ENCODE measurements at places on chromosomes 1 and 21. TPM values are rescaled to one million over a fixed set of nuclear protein-coding genes. Genes with fewer than 3 reads are reported as not detected.

DNA sequence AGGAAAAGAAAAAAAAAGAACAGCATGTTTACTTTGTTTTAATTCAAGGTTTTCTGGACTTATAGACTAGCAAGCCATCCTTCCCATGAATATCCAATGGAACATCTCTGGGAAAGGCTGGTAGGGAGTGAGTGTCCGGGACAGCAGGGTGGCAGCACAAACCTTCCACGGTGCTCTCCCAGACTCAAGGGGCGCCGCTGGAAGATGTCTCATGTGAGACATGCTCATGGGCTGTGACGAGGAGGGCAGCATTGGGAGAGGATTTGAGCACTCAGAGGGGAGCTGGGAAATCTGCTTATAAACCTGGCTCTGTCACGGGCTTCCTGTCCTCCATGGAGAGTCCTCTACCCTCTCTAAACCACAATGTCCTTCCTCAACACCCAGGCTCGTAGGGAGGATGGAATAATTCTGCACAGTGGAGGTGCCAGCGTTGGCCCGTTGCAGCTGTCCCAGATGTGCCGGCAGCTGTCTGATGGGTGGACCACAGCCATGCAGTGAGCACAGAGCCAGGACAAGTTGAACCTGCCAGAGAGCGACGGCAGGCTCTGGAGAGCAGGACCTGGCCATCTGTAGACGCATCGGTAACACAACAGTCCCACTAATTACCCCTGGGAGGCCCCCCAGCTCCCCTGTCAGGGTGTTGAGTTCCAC is 100.1 kb upstream of the IGSF21 start:
- no peak overlapping the region for H3K4me3 ChIP-seq
- no peak for DNase-seq
- H3K36me3 ChIP-seq: peaks cover 4% of the 10 kb centered on the region

DNA sequence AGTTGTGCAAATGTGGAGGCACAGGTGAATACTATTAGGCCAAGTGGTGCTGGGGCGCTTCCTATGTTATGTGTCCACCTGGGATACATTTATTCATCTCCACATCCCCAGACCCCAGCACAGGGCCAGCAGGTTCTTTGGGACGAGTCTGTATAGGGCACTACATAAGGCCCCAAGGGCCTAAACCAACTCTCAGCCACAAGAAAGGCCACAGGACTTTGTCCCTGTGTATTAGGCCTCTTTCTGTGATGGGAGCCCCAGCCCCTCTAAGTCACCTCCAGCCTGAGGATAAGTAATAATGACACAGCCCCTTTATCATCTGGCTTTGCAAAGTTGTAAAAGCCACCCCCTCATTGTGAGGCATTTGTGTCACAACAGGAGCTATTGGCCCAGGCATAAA is 79.2 kb upstream of the CD1D start:
- H3K4me1 ChIP-seq: peaks cover 23% of the 10 kb centered on the region
- peaks cover 8% of the 10 kb centered on the region for H3K36me3 ChIP-seq
- no peak overlapping the region for H3K4me3 ChIP-seq
- no peak overlapping the region for H3K27ac ChIP-seq

DNA sequence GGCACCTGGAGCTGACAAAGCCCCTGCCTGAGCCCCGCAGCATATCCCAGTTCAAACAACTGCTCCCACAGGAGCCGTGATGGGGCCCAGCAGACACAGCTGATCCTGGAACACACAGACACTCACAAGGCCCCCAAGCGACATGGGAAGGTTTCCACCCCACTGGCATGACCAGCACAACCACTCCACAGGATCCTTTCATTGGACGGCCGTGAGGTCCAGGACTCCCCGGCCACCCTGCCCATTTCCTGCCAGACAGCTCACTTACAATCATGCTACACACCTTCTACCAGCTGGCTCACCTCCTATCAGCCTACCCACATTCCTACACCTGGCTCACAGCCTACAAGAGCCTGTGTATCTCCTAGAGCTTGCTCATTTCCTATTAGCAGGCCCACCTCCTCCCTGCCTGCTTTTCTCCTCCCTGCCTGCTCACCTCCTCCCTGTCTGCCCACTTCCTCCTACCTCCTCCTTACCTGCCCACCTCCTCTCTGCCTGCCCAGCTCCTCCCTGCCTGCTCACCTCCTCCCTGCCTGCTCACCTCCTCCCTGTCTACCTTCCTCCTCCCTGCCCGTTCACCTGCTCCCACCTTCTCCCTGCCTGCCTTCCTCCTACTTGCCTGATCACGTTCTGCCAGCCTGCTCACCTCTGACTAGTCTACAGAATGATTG is 73.9 kb downstream of the MATN1 start:
- peaks cover 5% of the 10 kb centered on the region for H3K36me3 ChIP-seq
- no peaks in the 10 kb centered on the region for H3K27me3 ChIP-seq
- DNase-seq: peak; percentile 40
- no peak overlapping the region for H3K4me3 ChIP-seq

GRCh38 chr21:42981214-42981523 is 6.8 kb downstream of the PKNOX1 start:
- peaks cover 37% of the 10 kb centered on the region for H3K36me3 ChIP-seq
- peaks cover 7% of the 10 kb centered on the region for H3K4me1 ChIP-seq
- no peaks in the 10 kb centered on the region for H3K27me3 ChIP-seq
- DNase-seq: no peak
- H3K4me3 ChIP-seq: no peak overlapping the region

DNA sequence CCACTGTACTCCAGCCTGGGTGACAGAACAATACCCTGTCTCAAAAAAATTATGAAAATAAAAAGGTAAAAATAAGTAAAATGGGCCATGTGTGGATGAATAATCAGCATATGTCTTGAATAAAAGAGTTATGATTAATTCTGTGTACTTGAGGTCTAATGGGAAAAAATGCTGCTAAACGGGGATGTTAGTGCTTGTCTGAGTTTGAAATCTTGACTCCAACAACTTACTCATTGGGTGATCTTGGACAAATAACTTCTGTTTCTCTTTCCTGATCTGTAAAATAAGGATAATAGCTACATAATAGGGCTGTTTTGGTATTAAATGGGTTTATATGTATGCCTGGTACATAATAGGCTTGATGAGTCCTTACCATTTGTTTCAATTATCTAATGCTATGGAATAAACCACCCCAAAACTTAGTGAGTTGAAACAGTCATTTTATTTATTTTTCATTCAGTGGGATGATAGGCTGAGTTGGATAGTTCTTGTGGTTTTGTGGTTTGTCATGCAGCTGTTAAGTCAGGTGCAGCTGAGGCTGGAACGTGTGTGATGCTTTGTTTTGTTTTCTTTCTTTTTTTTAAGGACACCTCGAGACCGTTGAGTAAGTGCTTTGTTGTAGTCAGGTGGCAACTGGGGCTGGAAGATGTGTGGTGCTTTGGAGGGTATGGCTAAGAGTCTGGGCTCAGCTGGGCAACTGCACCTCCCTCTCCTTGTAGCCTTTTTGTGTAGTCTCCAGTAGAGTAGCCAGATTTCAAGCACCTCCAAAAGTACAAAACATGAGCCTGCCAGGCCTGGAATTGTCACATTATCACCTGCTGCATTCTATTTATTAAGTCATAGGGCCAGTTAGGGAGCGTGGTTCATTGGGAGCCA is 4.9 kb downstream of the MDM4 start:
- H3K4me3 ChIP-seq: peak overlapping the region; percentile 6
- peak overlapping the region; percentile 50 for H3K27ac ChIP-seq
- peak; percentile 77 for DNase-seq
- peaks cover 33% of the 10 kb centered on the region for H3K4me1 ChIP-seq
- H3K27me3 ChIP-seq: no peaks in the 10 kb centered on the region
- H3K36me3 ChIP-seq: peaks cover 74% of the 10 kb centered on the region

DNA sequence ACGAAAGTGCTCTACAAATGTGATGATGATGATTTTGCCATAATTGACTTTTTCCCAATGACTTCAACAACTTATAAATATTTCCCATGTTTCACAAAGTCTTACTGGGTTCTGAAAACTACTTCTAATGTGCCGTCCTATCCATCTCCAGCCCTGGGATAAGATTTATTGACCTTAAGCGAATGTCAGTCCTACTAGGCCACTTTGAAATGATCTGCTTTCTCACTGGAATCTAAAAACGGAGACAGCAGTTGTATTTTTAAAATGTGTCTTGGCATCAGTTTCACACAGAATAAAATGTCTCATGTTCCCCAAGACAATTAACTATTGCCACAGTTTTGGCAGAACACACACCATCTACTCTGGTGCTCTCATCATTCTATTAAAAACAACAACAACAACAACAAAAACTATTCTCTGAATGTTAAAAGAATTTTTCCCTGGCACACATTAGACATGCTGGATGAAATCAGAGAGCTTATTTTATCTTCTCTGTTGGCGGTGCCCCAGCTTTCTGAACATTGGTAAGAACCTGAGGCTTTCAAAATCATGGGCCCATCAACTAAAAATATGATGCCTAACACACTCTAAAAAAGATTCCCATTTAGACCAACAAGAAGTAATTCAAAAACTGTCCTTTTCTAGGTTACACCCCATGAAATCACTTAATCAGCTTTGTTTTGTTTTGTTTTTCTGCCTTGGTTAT is 23.1 kb upstream of the DNASE2B start:
- H3K27ac ChIP-seq: no peak overlapping the region
- H3K36me3 ChIP-seq: no peaks in the 10 kb centered on the region
- H3K4me1 ChIP-seq: no peaks in the 10 kb centered on the region

DNA sequence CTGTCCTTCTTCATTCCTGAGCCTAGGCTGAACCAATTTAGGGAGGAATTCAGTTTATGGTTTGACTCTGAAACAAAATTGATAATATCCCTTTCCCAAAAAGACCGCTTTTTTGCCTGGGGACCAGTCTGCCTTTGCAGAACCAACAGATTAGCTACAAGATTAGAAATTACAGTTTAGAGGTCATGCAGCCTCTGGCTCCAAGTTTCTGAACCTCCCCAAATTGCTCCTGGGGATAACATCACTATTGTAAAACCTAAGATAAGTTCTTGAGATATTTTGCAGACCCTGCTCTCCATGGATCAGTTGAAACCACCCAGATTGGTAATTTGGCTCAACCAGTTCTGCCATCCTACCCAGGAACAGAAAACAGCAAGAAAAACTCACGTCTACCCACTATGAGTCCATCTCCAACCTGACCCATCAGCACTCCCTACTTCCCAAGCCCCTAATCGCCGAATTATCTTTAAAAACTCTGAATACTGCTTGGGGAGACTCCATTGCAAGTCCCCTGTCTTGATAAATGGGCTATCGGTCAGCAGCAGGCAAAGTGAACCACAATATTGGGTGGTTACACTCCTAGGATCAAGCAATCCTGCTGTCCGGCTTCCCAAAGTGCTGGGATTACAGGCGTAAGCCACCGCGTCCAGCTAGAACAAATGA is 605 bp upstream of the RABGGTB start:
- H3K4me1 ChIP-seq: peaks cover 19% of the 10 kb centered on the region
- peak overlapping the region; percentile 98 for H3K4me3 ChIP-seq
- DNase-seq: no peak
- H3K36me3 ChIP-seq: peaks cover 44% of the 10 kb centered on the region

GRCh38 chr1:160359559-160360226 is 7.2 kb upstream of the NHLH1 start:
- H3K4me1 ChIP-seq: peaks cover 5% of the 10 kb centered on the region
- no peaks in the 10 kb centered on the region for H3K27me3 ChIP-seq
- no peak overlapping the region for H3K27ac ChIP-seq
- no peak for DNase-seq

DNA sequence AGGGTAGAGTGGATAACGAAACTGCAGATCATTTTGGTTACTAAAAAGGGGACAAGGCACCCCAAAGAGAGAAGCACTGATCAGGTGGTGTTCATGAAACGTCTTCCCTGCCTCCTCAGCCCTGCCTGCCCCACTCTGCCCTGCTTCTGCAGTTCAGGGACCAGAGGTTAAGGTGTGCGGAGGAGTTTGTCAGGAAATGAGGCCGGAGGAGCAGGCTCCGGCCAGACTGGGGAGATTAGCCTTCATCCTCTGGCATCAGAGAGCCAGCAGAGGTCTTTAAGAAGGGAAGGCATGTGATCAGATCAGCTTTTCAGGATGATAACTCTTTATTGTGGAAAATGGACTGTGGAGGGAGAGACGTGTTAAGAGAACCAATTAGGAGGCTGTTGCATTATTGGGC is 291.9 kb upstream of the NR5A2 start:
- H3K4me3 ChIP-seq: no peak overlapping the region
- no peaks in the 10 kb centered on the region for H3K27me3 ChIP-seq
- H3K27ac ChIP-seq: no peak overlapping the region
- peaks cover 6% of the 10 kb centered on the region for H3K4me1 ChIP-seq
- DNase-seq: no peak

Gene CGN
- total RNA-seq: 0.32 TPM

Gene LENEP
- not detected for total RNA-seq

Gene NBPF6
- total RNA-seq: not detected

Gene KLHDC8A
- total RNA-seq: not detected

Gene PDC
- total RNA-seq: not detected

Measured in MCF 10A (cell line).